Right lung (tissue), 10 donors: ENCODE measurements at places on chromosomes 16 and 17. TPM values are rescaled to one million over a fixed set of nuclear protein-coding genes. Genes with fewer than 3 reads are reported as not detected.

Gene ZNF624
- polyA plus RNA-seq: 6.2 TPM

Gene PRSS21
- 0.23 TPM for polyA plus RNA-seq

Gene CES3
- polyA plus RNA-seq: 4.1 TPM

Gene ANTKMT
- 11.9 TPM for polyA plus RNA-seq

Gene USP31
- 7.5 TPM for polyA plus RNA-seq

Gene STX1B
- 0.70 TPM for polyA plus RNA-seq

Gene PIRT
- polyA plus RNA-seq: 0.07 TPM

Gene PRDM7
- polyA plus RNA-seq: 0.33 TPM

Gene HSPB9
- 0.60 TPM for polyA plus RNA-seq
